ENCODE measurements at places on chromosomes 5 and 9. TPM values are rescaled to one million over a fixed set of nuclear protein-coding genes. Genes with fewer than 3 reads are reported as not detected.

PRDM9 gene
- total RNA-seq = not detected

LCN9 gene
- 0.78 TPM for total RNA-seq

PCDH12 gene
- total RNA-seq = 0.86 TPM

TLE1 gene
- total RNA-seq = 0.90 TPM

WDR38 gene
- 0.31 TPM for total RNA-seq

OR1Q1 gene
- 1.1 TPM for total RNA-seq

LEAP2 gene
- total RNA-seq = 2.6 TPM

PROB1 gene
- total RNA-seq = 0.56 TPM

EGFL7 gene
- 8.7 TPM for total RNA-seq

GPX8 gene
- 129 TPM for total RNA-seq

RECK gene
- total RNA-seq = 4.2 TPM

RMRP gene
- total RNA-seq = 23,049 TPM

RASEF gene
- 0.69 TPM for total RNA-seq

GZMA gene
- not detected for total RNA-seq

ABO gene
- total RNA-seq = not detected

TBC1D13 gene
- total RNA-seq = 14.8 TPM

NKD2 gene
- 7.0 TPM for total RNA-seq

MYMK gene
- total RNA-seq = not detected

PCDHB15 gene
- 2.6 TPM for total RNA-seq

ZDHHC11 gene
- 11.3 TPM for total RNA-seq

COL15A1 gene
- total RNA-seq = 0.05 TPM

DNA sequence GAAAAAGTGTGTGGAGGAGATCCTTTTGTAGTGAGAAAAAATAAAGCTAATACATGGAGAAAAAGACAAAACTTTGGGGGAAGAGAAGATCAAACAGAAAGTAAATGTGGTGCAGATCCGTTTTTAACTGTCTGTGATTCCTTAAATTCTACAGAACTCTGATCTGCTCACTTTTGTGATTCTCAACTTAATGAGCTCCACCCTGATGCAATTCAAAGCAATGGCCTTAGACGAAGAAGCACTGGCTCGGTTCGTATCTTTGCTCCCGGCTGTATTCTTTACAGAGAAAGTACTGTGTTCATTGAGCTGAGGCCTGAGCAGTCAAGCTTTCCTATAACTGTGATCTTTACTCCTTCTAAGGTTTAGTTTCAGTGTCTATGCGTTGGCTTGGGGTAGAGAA, 453.4 kb downstream of the DMAC1 start:
- no peak for ATAC-seq

DNA sequence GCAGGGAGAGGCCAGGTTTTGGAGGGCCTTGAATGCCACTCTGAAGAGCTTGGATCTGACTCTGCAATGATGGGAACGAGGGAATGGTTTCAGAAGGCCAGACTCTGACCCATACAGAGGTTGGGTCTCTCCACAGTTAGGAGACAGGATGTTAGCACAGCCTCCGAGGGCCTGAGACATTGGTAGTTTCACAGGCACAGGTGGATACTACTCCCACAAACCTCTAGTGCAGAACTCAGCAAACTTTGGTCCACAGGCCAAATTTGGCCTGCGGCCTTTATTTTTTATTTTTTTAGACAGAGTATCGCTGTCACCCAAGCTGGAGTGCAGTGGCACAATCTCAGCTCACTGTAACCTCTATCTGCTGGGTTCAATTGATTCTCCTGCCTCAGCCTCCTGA, 2.9 kb downstream of the GNPDA1 start:
- no peak for ATAC-seq

DNA sequence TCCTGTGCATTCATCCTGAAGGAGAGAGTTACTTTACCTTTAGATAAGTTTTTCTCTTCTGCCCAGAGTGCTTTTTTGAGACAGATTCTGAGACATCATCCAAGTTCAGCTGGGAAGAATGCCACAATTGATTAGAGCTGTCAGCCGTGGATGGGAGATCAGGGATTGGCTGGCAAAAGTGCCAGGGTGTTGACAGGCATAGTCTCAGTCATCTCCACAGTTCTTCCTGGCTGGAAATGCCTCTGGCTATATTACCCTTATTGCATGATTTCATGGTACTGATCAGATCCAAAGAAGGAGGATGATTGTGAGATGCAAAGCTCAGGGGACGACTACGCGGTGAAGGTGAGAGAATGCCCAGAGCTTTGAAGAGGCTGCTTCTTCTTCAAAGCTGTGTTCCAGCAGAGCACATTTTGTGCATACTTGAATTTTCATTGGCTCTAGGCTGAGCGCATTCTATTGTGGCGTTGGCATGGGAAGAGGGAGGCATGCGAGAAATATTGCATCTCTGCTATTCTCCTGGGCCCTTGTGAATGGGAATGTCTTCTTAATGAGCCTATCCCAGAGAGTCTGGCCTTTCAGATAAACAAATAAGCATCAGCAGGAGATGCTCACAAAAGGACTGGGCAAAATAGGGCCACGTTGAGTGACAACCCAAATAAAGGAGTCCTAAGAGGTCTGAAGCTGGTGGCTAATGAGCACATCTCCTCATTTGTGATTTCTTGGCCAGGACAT, 82.1 kb downstream of the GRIA1 start:
- no peak for ATAC-seq

DNA sequence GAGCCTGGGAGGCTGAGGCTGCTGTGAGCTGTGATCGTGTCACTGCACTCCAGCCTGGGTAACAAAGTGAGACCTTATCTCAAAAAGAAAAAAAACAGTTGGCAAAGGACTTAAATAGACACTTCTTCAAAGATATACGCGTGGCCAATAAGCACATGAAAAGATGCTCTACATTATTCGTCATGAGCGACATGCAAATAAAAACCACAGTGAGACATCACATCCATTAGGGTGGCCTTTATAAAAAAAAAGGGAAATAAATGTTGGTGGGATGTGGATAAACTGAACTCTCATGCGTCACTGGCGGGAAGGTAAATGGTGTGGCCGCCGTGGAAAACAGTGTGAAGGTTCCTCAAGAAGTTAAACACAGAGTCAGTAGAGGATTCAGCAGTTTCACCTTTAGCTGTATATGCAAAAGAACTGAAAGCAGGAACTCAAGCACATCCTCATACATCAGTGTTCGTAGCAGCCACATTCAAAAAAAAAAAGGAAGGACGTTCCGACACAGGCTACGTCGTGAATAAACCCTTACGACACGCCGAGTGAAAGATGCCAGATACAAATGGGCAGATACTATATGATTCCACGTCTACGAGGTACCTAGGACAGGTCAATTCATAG, 24.5 kb upstream of the NRARP start:
- no peak for ATAC-seq

DNA sequence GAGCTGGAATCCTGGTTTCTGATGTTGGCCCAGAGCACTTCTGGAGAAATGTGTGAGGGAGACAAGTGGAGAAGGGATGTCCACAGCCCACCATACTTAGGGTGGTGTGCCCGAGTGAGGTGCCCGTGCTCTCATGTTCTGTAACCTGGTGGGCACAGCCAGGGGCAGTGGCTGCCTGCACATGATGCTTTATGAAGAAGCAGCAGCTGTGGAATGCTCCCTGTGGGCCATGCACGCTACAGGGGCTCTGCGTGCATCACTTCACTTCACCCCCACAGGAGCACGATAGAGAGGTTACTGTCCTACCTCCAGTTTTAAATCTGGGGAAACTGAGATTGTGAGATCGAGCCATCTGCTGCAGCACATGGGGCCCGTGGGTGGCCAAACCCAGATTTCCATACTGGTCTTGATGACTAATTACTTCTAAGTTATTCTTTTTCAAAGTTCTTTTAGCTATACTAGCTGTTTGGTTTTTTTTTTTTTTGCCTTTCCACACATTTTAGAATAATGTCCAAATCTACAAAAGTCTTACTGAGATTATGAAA, 441.6 kb downstream of the GADD45G start:
- no peak for ATAC-seq

- ATAC-seq = no peak
Observed at GRCh38 chr5:109168151-109168550, 241.6 kb downstream of the PJA2 start.

DNA sequence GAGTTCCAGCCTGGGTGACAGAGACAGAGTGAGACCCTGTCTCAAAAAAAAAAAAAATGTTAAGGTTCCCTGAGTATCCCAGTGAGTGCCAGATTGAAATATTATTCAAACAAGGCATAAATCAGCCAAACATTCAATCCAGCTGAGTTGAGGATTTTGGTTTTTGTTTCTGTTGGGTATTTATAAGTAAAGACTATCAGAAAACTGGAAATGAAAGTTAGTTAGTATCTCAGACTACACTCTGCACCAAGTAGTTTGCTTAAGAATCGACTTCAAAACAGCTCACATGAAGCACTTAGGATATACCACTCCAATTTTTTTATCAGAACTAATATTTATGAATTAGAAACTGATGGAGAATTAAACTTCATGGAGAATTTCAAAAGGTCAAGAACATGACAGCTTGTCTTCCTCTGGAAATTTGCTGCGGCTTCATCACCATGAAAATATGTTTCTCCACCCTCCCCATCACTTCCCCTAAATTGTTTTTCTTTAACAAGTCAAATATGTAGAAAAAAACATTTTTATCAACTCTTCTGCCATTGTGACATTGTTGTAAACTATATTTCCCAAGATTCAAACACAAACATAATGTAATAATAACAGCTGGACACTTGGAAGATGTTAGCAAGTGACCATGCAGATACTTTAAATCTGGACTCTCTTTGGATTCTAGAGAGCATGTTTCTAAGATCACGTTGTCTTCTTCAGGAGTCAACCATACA, 110.0 kb upstream of the PTGER4 start:
- no peak for ATAC-seq

GRCh38 chr9:131776036-131776435, 36.2 kb upstream of the RAPGEF1 start:
- no peak for ATAC-seq

DNA sequence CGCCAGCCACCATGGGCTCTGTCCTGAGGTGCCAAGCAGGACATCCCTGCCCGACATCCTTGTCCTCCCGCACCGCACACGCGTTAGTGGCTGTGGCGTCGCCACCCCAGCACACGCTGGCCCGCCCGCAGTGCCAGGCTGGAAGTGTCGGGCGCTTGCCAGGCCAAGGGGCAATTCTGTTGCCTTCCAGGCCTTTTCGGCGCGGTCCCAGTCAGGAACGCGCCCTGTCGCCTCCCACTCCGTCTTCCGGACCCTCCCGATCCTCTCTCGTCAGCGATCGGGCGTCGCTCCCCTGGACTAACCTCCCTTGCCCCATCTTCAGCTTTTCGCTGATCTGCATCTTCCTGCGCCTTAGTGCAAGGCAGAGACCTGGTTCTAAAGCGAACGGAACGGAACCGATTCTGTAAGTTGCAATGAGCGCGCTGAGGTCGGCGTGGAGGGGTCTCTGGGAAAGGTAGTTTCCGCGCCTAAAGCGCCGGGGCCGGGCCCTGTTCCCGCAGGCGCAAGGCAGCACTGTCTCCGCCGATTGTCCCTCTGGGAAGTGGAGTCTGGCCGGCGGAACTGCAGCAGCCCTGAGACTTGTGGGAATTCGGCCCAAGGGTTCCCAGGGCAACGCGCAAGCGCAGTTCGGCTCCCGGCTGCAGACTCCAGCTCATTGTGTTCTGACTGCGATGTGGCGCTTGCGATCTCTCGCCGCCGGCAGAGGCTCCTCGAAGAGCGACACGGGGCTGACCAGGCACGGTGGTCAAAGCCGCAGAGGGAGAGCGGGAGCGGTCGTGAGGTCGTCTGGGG, at the start of gene ZNF454:
Gene ZNF454 (plus strand): TSS at position 630 of the 792 bp plus-strand sequence. CDS start 1,594 bp downstream, outside the sequence.
- peak; percentile 99 for ATAC-seq

DNA sequence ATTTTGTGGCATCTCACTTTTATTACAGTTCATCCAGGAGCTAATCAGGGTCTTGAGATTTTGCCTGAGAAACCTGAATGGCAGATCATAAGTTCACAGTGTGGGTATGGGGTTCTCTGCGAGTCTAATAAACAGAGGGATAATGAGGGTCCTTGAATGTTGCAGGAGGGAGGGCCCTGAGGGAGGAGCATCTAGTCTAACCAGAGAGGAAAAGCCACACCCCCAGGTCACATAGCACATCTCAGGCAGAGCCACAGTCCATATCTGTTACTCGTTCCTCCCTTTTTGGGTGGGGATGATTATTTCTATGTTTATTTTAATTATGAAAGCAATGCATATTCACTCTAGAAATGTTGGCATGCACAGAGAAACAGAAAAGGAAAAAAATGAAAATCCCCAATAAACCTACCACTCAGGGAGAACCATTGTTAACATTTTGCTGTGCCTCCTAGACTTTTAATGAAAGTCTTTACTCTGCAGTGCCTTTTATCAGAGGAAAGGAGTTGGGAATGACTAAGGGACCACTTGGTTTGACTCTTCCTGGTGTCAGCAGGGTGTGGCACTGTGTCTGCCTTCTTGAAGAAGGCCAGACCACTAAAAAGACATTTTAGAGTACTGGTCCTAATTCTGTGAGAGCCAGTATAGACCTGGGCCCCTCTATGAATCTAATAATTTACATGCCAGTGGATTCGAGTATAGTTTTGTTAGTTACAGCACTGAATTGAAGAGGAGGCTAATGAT, 2.8 kb downstream of the GALNT12 start:
- no peak for ATAC-seq

GRCh38 chr9:130266236-130267098, 907 bp downstream of the HMCN2 start:
- no peak for ATAC-seq

- ATAC-seq = peak; percentile 96
Observed at GRCh38 chr9:104863180-104863883, 64.6 kb downstream of the ABCA1 start.

- peak; percentile 65 for ATAC-seq
Observed at GRCh38 chr5:132050661-132051552, 9.5 kb upstream of the IL3 start.

DNA sequence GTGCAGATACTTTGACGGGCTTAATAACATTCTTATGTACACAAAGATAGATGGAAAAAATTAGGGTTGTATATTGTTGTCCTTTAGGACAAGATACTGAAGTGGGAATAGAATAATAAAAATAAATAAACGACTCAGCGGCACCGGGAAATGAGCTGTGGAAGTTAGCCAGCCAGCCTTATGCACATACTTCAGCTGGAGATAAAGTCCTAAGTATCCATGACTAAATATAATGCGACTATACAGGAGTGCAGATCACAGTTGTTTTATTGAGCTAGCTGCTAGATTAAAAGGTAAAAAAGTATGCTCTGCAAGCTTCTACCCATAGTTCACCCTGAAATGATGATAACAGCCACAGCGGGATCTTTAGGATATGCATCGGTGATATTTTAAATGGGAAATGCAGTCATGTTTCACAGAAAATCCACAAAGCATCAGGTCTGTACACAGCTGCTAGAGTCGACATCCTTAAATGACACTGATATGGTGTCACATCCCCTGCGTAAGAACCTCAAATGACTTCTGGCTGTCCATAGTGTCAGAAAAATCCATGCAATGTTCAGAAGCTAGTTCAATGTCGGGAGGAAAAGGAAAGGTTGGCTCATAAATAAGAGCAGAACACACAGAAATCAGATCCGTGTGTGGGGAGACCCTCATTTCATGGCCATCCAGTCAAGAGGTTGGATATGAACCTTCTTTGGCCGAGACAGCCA, 392.8 kb upstream of the DAP start:
- ATAC-seq = peak; percentile 65

DNA sequence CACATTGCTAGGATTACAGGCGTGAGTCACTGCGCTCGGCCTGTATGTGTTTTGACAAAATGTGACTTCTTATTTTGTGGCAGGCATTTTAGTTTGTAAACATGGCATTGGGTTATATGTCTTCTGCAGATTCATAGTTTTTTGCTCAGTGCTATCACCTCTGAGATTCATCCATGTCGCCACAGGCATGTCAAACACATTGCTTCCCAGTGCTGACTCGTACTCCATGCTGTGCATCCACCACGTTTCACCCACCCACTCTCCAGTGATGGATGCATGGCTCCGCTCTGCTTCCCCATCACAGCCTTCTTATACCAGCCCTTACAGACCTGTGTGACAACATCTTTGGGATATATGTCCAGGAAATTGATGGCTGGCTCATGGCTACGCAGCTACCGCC, 158.8 kb downstream of the GAS1 start:
- ATAC-seq = no peak

All from motor neuron (in vitro differentiated cells).